Stimulated activated CD4-positive, alpha-beta T cell treated with anti-CD3 and anti-CD28 coated beads, Interleukin-12 subunit alpha, Interleukin-12 subunit beta, amount 100 ng/mL, for 4 hours (primary cell): ENCODE measurements at places on chromosomes 3 and 15.

- no peak for DNase-seq
Measured at GRCh38 chr3:9793161-9793781, 389 bp downstream of the ARPC4 start.

DNA sequence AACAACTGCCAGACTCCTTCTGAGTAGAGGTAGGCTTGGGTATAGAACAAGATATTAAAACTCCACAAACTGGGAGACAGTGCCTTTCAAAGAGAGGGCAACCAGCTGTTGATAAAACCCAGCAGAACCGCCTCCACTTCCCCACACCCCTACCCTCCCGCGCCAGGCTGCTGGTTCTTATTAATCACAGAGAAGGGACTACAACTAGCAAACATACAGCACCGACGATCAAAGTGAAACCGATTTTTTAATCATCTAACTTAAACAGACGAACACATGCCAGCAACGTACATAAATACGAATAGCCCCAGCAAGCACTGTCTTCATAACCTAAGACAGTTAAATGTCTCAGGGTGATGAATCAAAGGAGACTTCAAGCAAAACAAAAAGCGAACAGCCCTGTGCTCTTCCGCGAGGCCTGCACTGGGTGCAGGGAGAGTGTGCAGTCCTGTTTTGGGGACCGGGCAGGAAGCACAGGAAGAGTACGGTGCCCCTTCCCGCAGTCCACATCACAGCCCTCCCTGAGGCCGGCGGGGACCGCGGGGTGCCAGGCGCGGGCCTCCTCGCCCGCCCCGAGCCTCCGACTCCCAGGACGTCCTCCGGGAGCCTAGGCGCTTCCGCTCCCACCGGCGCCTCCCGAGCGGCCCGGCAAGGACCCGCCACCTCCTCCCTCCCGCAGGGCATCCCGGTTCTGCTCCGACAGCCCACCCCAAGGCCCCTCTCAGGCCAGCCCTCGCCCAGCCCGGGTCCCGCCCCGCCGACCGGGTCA is 75.1 kb upstream of the VGLL4 start:
- DNase-seq, result peak; percentile 38

DNA sequence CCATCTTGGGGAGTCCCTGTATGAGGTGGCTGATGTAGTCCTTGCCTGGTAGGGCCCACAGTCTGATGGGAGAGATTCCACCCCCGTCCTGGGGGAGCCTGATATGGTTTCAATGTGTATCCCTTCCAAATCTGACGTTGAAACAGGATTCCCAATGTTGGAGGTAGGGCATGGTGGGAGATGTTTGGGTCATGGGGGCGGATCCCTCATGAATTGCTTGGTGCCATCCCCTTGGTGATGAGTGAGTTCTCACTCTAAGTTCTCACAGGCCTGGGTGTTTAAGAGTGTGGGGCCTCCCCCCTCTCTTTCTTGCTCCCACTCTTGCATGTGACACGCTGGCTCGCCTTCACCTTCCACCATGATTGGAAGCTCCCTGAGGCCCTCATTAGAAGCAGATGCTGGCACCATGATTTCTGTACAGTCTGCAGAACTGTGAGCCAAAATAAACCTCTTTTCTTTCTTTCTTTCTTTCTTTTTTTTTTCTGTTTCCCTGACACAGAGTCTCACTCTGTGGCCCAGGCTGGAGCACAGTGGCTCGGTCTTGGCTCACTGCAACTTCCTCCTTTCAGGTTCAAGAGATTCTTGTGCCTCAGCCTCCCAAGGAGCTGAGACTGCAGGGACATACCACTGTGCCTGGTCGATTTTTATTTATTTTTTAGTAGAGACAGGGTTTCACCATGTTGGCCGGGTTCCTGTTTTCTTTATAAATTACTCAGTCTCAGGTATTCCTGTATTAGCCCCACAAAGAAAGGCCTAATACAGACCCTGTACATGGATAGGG is 28.6 kb downstream of the ITGA11 start:
- no peak for DNase-seq

DNA sequence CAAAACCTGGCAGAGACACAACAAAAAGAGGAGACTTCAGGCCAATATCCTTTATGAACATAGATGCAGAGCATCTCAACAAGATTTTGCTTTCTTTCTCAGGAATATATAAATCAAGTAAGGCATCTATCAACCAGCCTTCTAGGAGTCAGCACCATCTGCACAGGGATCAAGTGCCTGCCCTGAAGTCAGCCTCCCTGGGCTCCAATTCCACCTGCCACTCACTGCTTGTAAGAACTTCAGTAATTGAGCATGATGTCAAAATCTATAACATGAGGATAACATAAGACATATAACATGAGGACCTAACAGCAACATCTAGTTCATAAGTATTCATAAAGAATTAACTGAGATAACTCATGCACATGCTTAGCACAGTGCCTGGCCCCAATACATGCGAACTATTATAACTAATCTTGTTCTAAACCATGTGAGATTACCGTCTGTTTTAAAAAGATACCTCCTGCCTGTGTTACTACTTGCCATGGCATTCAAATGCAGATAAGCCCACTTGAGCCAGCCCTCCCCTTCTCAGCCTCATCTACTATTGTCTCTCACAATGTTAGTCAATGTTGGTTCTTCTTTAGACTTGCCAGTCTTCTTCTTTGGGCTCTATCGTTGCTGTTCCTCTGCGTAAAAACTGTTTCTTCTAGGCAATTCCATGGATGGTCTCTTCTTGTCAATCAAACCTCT is 91.6 kb downstream of the PLD1 start:
- no peak for DNase-seq

- DNase-seq, result no peak
Measured at GRCh38 chr3:174532776-174533175, 326.4 kb upstream of the NAALADL2 start.

- DNase-seq, result no peak
Measured at GRCh38 chr15:64348455-64348854, 7.5 kb downstream of the CSNK1G1 start.

DNA sequence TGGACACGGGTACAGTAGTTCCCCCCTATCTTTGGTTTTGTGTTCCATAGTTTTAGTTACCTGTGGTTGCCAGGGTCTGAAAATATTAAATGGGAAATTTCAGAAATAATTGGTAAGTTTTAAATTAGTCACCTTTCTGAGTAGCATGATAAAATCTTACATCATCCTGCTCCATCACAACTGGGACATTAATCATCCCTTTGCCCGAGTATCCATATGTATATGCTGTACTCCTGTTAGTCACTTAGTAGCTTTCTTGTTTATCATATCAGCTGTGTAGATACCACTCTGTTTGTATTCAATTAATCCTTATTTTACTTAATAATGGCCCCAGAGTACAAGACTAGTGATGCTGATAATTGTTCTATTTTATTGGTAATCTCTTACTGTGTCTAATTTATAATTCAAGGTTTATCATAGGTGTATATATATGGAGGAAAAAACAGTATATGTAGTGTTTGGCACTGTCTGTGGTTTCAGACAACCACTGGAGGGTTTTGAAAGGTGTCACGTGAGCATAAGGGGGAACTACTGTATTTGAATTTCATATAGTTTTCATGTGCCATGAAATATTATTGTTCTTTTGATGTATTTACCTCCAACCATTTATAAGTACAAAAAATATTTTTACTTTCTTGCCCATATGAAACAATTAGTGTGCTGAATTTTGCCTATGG is 41.4 kb downstream of the CTDSPL2 start:
- no peak for DNase-seq

GRCh38 chr15:31485431-31485830 is 158.8 kb downstream of the KLF13 start:
- DNase-seq, result no peak

- DNase-seq, result no peak
Measured at GRCh38 chr3:177795859-177796258, 598.6 kb upstream of the TBL1XR1 start.

GRCh38 chr3:80688814-80689213 is 921.0 kb upstream of the ROBO1 start:
- DNase-seq, result no peak

GRCh38 chr3:161420746-161421145 is 49.4 kb upstream of the SPTSSB start:
- DNase-seq, result no peak

GRCh38 chr15:91135201-91136130 is 35.4 kb downstream of the SV2B start:
- DNase-seq, result no peak

DNA sequence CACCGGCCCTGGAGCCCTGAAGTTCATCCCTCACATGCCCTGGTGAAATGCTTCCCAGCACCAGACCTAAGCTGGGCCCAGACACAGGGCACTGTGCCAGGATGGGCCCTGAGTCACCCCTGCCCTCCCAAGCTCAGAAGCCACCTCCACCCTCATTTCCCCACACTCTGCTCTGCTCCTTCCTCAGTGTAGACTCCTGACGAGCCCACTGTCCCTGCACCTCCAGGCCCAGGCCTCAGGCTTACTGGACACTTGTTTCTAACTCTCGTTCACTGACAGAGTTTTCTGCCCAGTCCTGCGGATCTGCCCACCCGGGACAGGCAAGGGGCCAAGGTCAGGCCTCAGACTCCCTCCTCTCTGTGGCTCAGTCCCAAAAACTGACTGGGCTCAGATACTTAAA is 112.6 kb upstream of the RNF7 start:
- no peak for DNase-seq

DNA sequence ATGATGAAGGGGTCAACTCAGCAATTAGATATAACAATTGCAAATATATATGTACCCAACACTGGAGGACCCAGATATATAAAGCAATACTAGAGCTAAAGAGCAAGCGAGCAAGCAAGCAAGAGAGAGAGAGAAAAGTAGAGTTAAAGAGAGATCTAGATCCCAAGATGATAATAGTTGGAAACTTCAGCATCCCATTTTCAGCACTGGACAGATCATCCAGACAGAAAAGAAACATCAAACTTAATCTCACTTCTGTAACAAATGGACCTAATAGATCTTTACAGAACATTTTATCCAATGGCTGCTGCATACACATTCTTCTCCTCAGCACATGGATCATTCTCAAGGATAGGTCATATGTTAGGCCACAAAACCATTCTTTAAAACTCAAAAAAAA is 23.2 kb downstream of the PEAK1 start:
- DNase-seq, result no peak

- DNase-seq, result no peak
Measured at GRCh38 chr3:185912512-185912911, 25.3 kb downstream of the TRA2B start.

DNA sequence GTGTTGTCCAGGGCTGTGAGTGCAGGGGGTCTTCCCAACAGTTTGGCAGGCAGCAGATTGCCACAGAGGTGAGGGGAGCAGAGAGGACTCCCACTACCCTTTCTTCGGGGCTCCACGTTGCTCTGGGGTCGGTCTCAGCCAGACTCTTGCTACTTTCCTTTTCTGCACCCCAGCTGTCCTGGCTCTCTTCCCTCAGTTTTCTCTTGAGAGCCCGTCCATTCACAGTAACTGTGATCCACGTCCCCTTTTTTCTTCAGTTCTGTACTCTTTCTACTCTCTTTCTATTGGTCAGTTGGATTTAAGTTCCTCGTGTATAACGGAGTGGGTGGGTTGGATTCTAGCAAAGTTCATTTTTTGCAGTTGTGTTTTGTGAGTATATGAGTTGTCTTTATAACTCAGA is 105.8 kb downstream of the UNC13C start:
- no peak for DNase-seq

- DNase-seq, result no peak
Measured at GRCh38 chr15:92393980-92394308, 263 bp downstream of the ST8SIA2 start.

GRCh38 chr15:98154863-98155262 is 194.4 kb downstream of the ARRDC4 start:
- DNase-seq, result no peak

DNA sequence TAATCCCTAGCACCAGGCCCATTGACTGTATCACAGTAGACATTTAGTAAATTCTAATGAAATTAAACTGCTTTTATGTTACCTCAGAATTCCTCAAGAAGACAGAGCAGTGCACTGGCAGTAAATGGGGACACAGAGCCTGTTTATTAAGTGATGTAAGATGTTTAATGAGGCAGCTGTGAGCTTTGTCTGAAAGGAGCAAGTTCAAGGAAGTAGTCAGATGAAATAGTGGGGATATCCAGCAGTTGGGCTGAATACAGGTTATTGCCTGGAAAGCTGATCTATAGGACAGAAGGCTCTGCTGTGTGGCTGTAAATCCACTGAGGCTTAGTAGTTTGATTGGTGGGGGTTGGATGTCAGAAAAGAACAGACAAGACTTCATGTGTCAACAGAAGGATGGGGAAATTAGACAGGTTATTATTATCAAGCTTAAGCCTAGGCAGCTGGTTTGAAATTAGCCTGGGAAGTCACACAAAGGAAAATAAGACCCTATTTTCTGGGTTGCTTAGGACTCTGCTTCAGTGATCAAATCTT is 62.2 kb downstream of the PFN2 start:
- no peak for DNase-seq

DNA sequence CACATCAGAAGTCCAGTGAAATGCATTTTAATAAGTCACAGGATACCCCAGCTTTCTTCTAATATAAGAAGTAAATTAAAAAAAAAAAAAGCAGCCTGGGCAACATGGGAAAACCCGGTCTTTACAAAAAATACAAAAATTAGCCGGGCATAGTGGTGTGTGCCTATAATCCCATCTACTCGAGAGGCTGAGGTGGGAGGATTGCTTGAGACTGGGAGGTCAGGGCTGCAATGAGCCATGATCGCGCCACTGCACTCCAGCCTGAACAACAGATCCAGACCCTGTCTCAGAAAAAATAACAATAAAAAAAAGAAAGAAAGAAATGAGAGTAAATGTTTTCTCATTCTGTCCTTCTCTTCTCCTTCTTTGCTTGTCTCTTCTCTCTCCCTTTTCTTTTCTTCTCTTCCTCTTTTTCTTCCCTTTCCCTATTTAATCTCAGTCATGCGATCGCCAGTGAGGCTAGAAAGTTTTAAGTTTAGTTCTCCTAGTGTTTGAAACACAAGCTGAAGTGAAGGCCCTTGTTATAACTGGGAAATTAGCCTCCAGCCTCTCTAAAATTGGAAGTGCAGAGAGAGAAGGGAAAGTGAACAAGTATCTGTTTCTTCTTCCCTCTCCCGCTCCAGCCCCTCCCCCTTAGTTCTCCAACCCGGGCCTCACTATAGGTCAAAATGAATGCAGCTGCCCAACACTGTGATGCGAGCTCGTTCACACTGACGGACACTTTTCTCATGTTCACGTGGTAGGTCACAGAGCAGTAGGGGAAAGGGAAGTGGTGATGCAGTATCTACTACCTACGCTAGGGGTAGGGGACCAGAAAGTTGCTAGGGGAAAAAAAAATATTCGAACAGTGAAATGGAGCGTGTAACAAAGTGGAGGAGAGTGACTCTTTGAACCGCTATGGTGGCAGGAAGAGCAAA is 23.5 kb upstream of the TSC22D2 start:
- peak; percentile 5 for DNase-seq

DNA sequence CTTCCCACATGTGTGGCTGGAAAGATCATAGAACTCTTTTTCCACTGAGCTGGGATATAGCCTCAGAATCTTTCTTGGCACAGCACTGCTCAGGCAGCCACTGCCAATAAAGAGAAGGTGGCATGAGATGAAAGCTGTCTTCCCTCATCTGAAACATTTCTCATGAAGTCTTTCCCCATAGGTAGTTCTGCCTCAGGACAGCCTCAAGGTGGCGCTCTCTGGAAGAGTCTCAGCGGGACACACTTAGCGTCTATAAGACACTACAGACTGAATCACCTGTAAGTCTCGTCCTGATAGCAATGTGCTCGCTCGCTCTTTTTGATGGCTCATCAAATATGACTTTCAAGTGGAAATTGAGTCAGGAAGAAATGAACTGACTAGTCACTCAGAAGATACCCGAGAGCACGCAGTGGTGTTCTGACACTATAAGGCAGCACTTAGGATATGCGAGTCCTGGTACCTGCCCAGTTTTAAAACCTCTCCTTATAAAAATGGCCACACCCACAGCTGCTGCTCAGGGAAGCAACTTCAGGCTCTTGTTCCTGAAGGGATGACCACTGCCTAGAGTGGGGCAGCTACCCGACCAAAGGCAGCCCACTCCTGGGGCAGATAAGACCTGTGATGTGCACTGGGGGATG is 269.5 kb downstream of the SUCLG2 start:
- peak; percentile 33 for DNase-seq
